ENCODE measurements at places on chromosomes 1 and 21.

DNA sequence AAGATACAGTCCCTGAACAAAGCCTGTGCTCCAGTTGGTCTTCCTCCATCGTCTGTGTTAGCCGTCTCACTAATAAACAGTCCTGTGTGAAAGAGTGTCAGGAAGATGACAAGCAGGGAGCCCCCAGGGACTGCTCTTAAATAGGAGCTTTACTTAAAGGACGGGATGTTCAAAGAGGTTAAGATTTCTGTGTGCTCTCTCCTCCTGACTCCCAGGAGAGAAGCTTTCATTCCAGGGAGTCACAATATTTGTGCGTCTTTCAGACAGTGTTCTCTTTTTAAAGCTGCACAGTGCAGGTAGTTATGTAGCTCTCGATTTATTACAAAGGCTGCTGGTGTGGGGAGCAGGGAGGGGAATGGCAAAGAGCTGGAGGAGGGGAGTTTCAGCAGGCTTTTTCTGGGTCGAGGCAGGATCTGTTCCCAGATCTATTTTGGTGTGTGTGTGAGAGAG, 43.5 kb downstream of the STYXL2 start:
- no peak for DNase-seq

GRCh38 chr1:19345391-19345790, 33.3 kb downstream of the SLC66A1 start:
- DNase-seq = no peak

GRCh38 chr21:37455504-37455911, 88.9 kb downstream of the DYRK1A start:
- no peak for DNase-seq

GRCh38 chr1:156495401-156496140, 5.0 kb downstream of the MEF2D start:
- DNase-seq = no peak

GRCh38 chr1:145986551-145986950, 9.8 kb downstream of the TXNIP start:
- no peak for DNase-seq

GRCh38 chr1:84373436-84374141, 24.7 kb upstream of the DNASE2B start:
- no peak for DNase-seq

GRCh38 chr1:16921391-16922185, at the start of gene CROCC:
CROCC (plus strand) TSS chr1:16921931; CDS start chr1:16922019, 88 bp downstream.
- DNase-seq = peak; percentile 61

All from NCI-H1092 treated with DMSO at 0.1 percent for 48 hours (cell line).